Hematopoietic multipotent progenitor cell treated with erythropoietin and hydrocortisone succinate and interleukin-3 and kit ligand, for 17 days (in vitro differentiated cells): ENCODE measurements at places on chromosomes 1 and 21.
A peak's percentile ranks its signal among the peaks of the same experiment; 100 is the strongest.

GRCh38 chr1:234914606-234915290 is 213.9 kb downstream of the TOMM20 start:
- no peak for DNase-seq

- DNase-seq = no peak
These were observed 473.0 kb upstream of the VAMP3 start for GRCh38 chr1:7298145-7298544.

DNA sequence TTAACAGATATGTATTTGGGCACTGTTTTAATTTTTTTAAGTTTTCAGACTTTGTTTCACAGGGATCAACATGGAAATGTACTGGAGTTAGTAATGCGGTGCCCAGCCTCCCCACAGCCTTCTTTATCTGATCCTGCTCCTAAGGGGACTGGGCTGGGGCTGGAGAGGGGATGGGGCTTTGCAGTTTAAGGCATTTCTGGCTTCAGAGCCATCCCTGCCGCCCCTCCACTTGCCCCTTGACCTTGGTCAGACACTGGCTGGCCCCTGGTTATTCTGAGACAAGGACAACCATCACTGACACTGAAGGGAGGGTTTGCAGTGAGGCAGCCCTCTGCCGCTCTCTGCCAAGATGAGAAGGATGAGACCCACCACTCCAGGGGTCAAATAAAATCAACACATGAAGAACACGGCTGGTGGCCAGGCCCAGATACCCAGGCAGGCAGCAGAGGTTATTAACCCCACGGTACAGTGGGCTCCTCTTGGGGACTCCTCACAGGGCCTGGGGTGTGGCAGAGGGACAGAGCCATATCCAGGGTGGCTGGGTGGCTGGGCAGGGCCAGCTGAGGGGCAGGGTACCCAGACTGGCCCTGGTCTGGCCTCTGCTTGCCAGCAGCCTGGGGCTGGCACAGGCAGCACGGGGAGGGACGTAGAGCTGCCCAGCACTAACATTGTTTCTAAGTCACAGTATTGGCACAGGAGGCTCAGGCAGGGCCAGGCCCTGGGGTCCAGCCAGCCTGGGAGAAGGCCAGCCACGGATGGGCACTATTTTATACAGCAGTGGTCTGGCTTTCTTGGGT is 7.2 kb upstream of the UBE2U start:
- DNase-seq = no peak

- no peak for DNase-seq
These were observed 133.4 kb downstream of the NFIA start for GRCh38 chr1:61215676-61216289.

GRCh38 chr1:238438311-238439270 is 547.9 kb upstream of the ZP4 start:
- DNase-seq = no peak

DNA sequence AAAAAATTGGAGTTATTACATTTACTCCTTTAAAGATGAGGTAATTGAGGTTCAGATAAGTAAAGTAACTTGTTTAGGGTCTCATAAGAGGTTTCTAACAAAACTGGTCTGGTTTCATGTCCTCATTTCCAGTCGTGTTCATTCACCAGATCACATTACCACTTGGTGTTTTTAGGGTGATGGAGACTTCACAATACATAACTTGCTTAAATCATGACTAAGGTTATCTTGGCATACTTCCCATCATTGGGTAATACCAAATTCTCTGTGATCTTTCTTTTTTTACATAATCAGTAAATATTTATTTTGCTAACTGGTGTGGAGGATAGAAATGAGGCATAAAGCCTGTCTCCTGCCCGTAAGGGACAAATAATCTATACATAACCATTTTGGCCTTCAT is 31.6 kb upstream of the RPTN start:
- no peak for DNase-seq

DNA sequence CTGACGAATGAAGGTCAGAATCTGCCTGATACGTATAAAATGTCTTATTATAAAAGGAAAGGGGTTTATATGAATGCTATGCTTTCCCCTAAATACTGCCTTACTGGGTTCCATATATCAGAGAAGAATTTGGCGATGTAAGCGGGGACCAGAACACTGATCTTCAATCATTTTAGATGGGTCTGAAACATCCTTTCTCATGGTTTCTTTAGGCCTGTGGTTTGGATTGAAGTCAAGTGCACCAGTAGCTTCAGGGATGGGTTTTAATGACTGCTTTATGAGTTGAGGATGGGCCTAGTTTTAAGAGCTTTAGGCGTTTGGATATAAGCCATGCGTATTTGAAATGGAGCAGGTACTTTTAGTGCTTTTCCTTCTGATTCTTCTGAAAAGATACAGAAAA is 6.9 kb downstream of the FMN2 start:
- no peak for DNase-seq

DNA sequence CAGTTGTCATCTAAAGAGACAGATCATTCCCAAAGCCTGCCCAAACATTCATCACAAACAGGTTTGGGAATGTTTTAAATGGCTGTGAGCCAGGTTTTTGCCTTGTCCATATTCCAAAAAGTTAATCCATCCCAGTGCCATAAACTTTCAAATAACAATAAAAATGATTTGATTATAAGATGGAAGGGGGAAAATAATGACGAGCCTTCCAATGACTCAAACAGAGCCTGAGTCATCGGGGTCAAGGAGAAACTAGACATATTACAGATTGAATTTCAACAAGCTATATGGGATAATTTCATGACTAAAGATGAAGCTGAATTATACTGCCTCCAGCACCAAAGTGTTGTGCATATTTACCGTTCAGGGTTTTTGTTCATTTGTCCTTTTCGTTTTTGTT is 195.8 kb upstream of the PKN2 start:
- no peak for DNase-seq

GRCh38 chr1:229409616-229410369 is 24.1 kb downstream of the ACTA1 start:
- no peak for DNase-seq

GRCh38 chr1:186082235-186082937 is 292.7 kb downstream of the TPR start:
- peak; percentile 42 for DNase-seq

DNA sequence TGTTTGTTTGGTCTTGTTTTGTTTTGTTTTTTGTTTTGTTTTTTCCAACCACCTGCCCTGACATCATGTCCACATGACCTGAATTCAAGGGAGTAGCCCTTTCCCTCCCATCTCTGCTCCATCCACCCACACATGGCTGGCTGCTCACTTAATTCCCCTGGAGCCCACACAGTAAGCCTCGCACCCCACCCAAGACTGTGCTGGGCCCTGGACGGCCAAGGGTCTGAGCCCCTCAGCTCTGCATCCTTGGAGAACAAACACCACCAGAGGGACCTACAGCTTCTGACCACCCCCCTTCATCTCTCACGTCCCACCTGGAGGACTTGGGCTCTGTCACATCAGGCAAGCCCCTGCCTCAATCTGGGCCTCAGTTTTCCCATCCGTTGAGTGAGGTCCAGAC is 39.1 kb downstream of the MATN1 start:
- DNase-seq = no peak

DNA sequence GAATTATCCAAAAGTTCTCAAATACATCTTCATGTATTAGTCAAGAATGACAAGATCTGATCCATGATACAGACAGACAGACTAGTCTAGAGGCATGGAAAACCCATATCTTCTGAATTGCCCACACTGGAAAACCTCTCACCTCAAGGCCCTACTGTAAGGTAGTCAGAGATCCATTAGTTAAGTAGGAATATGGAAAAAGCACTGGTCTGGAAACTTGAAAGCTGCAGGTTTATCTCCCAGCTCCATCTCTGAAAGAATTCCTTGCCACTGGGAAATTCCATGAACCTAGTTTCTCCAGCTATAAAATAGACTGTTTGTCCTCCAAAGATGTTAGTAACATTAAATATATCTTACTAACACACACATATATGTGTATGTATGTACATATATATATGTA is 169.2 kb downstream of the AKT3 start:
- DNase-seq = no peak

GRCh38 chr1:31133368-31133767 is 67.9 kb upstream of the PUM1 start:
- no peak for DNase-seq

DNA sequence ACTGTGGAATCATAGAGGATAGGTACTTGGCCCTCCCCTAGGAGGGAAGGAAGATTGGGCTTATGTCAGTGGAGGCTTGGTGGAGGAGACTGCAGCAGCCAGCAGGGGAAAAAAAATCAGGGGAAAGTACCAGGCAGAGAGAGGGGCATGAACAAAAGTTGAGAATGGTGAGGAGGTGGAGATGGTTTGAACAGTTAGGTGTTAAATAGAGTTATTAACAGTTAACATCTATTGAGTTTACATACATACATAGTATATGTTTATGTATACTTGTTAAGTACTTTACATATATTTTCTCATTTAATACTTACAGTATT is 136.5 kb upstream of the HNRNPU start:
- DNase-seq = no peak

DNA sequence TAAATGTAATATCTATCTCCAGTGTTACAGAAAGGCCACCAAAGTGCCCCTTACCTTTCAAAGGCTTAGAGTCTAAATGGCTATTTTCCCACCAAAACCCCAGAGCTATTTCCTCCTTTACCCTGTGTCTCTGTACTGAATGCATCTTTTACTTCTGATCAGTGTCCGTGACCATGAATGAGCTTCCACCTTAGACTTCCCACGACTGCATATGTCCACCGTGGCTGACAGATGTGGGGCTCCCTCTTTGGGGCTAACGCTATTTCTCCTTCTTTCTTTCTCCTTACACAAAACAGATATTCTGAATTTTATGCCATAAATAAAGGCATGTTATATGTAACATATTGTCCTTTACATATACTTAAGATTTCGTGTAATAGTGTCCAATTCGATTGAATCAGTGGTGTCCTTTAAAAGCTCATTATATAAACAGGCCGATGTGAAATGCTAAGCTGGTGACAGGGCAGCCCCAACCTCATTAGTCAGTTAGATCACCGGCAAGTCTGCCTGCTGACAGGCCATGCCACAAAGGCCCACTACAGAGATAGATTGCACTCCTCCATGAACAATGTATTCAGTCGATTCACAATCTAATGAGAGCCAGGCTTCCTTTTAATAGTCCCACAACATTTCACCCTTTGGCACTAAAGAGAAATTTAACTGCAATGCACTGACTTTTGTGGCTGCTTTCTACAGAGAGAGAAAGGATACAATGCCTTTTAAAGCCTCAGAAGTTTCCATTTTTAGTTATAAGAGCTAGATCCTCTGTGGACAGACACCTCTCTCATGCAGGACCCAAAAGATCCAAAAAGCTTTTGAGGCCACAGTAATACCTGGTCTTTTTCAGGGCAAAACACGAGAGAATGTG is 297.9 kb downstream of the PCP4 start:
- DNase-seq = no peak

DNA sequence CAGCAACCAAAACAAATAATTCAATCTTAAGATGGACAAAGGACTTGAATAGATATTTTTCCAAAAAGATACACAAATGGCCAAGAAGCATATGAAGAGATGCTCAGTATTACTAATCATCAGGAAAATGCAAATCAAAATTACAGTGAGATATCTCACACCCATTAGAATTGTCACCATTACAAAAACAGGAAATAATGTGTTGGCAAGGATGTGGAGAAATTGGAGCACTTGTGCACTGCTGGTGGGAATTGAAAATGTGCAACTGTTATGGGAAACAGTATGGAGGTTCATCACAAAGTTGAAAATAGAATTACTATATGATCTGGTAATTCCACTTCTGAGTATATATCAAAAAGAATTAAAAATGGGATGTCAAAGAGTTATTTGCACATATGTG is 83.2 kb downstream of the SH3GLB1 start:
- DNase-seq = no peak

- DNase-seq = no peak
These were observed 280.3 kb downstream of the USH2A start for GRCh38 chr1:216142921-216143320.

DNA sequence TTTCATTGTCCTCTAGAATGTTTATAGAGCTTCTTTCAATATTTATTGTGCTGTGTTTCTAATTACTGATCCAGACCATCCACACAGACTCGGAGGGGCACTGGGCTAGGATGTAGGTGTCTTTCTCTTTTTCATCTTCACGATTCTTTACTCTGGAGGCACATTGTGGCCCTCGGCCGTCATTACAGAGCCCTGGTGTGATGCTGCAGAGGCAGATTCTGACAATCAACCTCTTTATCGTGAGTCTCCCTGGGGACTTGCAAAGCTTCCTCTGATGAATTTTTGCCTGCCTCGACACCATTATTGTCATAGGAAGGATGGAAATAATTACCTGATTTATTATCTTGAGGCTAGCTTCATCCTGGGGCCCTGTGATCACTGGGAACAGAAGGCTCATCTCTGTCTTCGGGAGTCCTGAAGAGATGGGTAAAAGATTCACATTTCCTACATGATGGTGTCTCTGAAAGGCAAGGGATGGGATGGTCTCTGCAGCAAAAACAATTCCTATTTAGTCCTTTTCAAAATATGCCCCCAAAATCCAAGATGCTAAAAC is 89.4 kb downstream of the SEC16B start:
- no peak for DNase-seq

DNA sequence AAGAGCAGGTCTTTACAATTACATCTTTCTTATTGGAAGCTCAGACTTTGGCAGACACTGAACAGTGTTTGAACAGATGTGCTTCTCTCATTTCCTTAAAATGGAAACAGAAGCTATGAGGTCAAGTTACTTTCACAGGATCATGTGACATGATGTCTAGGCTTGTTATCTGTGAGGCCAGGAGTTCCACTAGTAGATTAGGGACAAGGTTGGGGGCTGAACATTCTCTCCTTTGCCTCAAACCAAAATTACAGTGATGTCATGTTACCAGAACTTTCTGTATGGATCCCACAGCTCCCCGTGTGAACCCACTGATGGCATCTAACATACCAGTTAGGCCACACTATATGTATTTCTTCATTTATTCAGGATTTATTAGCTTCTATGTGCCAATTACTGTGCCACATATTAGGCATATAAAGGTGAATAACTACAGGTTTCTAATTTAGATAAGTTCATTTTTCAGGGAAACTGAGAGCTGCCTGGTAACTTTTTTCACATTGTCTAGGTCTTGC is 6.0 kb downstream of the DYNLT5 start:
- DNase-seq = peak; percentile 28

GRCh38 chr1:211492511-211493132 is 660 bp upstream of the RD3 start:
- DNase-seq = no peak

DNA sequence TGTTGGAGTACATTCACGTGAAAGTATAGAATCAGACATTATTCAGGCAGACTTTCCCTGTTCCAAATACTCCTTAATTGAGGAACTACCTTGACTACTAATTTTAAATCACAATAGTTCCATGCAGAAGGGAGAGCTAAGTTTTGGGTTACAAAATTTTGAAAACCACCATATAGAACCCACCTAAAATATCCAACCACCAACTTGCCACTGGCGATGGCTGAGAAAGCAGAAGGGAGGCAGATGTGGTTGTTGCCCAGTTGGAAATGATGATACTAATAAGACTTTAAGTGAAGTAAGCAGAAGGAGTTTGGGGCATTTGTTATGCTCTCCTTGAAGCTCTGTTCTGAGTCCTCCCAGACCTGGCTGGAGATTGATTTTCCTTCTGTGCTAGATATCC is 190.7 kb downstream of the HLX start:
- no peak for DNase-seq

GRCh38 chr1:75373542-75374159 is 237.3 kb downstream of the SLC44A5 start:
- no peak for DNase-seq

GRCh38 chr21:35232545-35233176 is 183.6 kb upstream of the RUNX1 start:
- no peak for DNase-seq
